ENCODE measurements at places on chromosomes 12 and 14.

DNA sequence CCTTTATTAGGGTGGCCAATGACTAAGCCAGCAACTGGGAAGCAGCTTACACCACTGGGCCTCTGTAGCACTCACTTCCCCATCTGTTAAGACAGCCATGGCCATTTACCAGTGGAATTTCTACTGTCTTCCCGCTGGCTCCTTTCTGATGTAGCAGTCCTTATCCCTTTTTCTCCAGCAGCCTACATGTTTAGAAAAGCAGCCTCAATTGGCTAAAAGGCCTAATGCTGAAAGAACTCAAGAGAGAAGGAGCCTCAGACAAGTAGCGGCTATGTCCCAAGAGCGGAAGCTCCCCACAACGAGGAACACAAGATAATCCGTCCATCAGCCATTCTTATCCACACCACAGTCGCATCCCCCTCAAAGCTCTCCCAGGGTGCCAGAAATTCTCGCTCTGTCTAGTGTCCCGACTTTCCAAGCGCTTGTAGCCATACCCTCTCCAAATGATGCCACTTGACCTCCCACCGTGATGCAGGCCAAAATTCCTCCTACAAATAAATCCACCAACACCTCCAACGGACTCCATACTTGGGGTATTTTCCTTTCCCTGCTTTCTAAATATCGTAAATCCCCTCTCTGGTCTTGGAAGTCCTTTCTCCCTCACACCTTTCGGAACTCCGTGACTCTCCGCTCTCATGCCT is 624 bp downstream of the M6PR start:
- DNase-seq, result no peak

DNA sequence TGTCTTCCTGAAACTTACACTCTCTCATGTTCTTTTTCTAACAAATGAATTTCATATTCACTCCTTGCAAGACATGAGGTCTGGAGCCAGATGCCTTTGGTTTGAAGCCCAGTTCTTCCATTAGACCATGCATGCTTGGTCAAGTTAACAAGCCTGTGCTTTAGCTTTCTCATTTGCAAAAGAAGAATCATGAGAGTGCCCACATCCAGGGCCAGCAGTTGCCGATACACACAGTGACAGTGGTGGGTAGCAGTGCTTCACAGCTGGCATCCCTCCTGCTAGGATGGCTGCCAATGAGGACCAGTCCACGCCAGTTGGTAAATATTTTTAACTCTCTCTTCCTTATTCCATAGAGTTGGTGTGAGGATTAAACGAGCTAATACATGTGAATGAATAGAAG is 163.1 kb downstream of the PHLDA1 start:
- DNase-seq, result no peak

- no peak for DNase-seq
Observed at GRCh38 chr14:99430491-99430890, 50.2 kb downstream of the SETD3 start.

- no peak for DNase-seq
Observed at GRCh38 chr12:119803381-119803791, 73.7 kb downstream of the CIT start.

- DNase-seq, result no peak
Observed at GRCh38 chr12:15131431-15131830, 89.8 kb downstream of the RERG start.

DNA sequence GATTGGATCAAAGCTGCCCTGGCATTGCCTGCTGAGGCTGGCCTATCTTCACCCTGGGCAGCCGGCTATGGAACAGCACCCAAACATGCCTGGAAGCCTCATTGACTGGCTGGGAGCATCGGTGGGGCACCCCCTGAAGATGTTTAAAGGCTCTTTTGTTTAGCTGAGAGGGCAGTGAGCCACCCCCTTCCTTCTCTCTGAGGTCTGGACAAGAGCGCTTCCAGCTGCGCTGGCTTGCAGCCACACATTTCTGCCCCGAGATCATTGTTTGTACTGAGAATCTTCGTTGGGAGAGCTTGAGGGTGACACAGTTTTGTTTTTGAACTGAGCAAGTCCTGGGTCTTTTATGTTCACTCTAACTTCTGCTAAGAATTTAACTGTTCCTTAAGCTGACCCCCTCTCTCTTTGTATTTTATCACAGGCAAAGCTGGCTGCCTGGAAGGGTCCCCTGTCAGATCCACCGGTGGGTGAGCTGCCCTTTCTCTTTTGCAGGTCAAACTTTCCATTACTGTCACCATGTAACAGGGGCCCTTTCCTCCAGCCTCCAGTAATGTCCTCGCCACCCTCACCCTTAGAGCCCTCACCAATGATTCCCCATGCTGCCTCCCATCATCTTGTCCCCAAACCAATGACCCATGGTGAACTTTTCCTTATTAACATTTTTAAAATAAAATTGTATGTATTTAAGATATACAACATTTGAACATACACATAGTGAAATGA is 212.2 kb downstream of the KIF26A start:
- no peak for DNase-seq

Measured in NCI-H2107 (cell line).